T-helper 9 cell (primary cell): ENCODE measurements at places on chromosomes 2 and 18.

GRCh38 chr2:239114616-239115265 lies 266.9 kb downstream of the TWIST2 start:
- no peak for DNase-seq

DNA sequence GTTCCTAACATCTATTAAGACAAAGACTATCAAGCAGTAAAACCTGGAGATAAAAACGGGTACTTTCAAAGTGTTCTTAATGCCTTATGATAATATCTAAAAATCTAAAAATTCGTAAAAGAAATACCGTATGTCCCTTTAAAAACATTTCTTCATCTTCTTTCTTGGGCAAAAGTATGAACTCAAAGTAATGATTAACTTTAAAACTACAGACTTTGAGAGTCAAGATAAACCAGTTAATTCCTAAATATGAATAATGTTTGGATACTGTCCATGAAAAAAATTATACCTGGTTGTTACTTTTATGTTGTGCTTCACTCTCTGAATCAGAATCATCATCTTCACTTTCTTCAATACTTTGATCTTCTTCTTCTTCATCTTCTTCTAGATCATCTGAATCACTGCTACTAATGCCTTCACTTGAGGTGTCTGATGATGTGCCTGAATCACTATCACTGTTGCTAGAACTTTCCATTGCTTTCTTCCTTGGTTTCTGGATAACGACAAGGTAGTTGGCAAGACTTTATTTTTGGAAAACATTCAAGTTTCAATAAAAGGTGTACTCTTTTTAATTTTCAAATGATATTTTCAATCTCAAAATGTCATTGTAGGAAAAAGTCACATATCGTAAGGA lies 152.3 kb upstream of the WDSUB1 start:
- no peak for DNase-seq

- DNase-seq, result no peak
Measured at GRCh38 chr2:99032786-99033185, 96.8 kb upstream of the CRACDL start.

- no peak for DNase-seq
Measured at GRCh38 chr2:95346738-95347671, 49.9 kb downstream of the KCNIP3 start.

GRCh38 chr18:74550886-74551285 lies 16.6 kb downstream of the CNDP1 start:
- DNase-seq, result no peak

DNA sequence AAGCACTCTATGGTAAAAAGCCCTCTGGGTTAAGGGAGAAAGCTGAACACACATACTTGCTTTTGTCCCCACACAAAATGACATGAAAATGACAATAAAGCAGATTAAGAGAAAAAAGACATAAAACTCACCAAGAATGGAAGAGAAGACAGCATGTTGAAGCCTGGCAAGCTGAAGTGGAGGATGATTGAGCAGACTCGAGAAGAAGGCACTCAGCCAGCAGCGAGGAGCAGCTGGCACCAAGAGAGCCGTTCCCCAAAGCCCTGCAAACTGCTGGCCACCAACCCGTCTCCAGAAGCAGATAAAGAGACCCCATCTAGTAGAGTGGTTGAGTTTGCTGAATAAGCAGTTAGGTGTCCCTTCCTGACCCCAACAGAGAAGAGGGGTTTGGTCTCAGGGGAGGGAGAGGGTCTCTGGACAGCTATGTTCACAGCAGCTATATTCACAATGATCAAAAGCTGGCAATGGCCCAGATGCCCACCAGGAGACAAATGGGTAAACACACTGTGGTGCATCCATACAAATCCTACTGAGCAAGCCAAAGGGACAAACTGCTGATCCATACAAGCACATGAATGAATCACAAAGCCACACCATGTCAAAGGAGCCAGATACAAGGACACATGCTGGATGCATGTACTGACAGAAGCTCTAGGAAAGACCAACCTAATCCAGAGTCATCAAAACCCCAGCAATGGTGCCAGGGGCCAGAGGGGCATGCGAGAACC lies 36.9 kb downstream of the FAM168B start:
- no peak for DNase-seq

GRCh38 chr2:126482582-126483464 lies 173.1 kb upstream of the GYPC start:
- DNase-seq, result no peak

DNA sequence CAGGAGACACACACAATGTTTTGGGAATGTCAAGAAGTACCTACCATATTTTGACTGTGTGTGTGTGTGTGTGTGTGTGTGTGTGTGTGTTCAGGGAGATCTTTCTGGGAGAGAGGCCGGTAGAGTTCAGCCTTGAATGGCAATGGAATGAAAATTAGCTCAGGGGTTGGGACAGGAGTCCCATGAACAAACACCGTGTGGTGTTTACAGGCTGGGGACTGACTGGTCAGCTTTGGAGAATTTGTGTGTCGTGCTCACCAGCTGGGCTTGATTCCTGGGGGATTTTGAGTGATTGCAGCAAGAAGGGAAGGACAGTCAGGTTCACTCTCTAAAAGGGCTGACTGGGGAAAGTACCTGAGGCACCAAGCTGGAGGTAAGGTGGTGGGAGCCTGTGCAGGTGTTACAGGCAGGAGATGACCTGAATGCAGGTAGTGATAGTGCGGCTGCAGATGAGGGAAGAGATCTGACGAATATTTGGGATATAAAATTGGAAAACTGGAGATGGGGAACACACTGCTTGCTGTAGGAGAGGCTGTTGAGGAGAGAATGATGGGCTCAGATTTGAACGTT lies 2.5 kb upstream of the ADNP2 start:
- no peak for DNase-seq

- DNase-seq, result no peak
Measured at GRCh38 chr2:39583781-39584180, 81.9 kb upstream of the TMEM178A start.

DNA sequence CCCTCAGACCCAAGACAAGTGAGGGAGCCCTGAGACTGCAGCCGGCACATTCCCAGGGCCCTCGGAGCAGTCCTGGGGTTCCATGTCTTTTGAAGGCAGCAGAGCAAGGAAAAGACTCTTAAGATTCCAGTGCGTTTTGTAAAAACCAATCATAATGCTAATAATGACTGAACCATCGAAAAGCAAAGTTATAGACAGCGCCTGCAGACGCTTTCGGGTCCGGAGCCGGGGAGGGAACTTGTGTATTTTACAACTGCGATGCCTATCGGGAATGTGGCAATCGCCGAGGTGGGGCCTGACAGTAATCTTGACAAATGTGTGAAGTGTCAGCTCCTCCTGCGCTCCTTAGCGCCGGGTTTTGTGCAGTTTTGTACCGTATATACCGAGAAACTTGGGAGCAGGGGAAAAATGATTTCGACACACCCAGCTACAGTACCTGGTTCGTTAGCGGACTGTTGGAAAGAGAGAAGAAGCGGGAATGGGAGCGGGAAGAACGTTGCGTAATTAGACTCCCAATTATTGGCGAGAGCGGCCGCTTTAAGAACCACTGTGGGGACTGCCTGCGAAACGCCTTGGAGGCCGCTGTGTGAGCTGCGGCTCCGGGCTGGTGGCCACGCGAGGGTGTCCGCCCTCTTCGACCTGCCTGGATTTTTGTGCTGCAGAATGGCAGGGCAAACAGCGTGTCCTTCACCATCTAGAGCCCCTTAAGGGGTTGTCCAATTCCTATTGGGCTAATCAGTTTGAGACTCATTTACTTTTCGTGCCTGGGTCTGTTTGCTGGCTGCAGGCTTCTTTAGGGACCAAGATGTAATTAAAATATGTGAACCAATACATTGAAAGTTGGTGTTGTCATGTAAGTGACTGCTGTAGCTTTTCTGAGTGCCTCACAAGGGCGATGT lies 2.4 kb downstream of the EPAS1 start:
- DNase-seq, result no peak

DNA sequence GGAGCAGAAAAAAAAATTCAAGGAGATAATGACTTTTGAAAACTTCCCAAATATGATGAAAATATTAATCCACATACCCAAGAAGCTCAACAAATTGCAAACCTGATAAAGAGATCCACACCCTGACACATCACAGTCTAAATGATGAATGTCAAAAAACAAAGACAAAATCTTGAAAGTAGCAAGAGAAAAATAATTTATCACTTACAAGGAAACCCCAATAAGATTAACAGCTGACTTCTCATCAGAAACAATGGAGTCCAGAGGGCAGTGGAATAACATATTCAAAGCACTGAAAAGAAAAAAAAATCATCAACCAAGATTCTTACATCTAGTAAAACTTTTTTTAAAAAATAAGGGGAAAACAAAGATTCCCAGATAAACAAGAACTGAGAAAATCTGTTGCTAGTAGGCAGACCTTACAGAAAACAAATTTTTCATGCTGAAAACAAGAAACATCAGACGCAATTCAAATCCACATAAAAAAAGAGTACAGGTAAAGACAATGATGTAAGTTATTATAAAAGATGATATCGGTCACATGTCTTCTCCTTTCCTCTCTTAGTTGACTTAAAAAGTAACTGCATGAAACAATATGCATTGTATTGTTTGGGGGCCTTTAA lies 21.3 kb downstream of the SLC66A2 start:
- DNase-seq, result no peak

DNA sequence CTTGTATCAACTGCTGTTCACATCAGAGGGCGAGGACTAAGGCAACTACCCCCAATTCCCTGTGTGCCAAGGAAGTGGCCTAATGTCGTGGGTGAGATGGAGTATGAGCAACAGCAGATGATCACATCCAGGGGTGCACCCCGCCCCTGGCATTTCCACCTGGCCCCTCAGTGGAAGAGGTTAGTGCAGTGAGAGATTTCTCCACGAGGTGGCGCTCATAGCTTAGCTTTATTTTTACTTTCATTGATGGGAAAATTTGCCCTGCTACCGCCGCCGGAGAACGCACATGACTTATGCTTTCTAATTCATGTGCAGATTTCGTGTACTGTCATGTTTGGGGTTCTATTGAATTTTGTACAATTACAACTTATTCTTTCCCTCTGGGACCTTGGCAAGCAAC lies 470.6 kb upstream of the MEX3C start:
- no peak for DNase-seq

GRCh38 chr2:233929352-233930022 lies 12.3 kb downstream of the TRPM8 start:
- no peak for DNase-seq

DNA sequence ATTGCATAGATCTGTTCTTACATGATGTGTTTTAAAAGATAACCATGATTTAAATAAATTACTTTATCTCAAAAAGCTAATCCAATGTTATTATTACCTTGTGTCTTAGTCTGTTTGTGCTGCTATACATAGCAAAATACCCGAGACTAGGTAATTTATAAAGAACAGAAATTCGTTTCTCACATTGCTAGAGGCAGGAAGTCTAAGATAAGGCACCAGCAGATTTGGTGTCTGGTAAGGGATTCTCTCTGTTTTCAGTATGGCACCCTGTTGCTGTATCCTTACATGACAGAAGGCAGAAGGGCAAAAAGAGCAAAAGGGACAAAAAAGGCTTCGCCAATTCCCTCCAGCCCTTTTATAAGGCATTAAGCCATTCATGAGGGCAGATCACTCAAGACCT lies 533.9 kb downstream of the PARD3B start:
- no peak for DNase-seq

DNA sequence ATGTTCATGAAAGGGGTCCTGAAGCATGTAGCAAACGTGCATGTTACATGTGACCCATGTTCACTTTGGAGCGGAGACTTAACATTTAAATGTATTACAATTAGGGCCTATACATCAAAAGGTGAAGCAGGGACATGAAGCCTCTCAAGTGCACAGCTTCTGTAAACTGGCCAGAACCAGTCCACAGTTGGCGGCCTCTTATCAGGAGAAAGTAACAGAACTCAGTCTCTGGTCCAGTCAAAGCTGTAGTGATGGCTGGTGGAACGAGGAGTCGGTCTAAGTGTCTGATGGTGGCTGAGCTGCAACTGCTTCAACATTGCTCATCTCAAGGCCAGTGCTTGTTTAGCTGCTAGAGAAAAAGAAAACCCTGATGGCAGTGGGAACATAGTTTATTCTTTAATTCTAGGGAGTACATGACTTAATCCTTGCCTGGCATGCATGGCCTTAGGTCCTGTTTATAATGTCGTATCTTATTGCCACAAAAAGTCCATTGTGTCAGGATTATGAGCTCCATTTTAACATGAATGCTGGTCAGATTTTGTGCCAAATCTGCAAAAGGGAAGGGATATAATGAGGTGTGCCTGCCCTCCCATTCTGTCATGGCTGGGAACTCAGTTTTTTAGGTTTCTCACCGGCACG lies 22.2 kb upstream of the YES1 start:
- no peak for DNase-seq

DNA sequence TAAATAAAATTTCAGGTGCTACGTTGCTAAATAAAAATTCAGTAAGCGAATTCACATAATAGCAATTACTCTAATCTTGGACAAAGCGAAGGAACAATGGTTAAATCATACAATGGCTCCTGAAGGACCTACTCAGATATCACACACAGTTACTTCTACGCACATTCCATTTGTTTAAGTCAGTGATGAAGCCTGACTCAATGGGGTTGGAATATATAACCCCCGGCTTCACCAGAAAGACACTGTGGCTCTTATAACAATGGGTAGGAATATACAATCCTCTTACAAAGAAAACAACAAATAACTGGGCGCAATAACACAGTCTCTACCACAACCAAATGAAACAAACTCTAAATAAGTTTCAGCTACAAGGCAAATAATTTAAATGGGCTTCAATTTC lies 349.5 kb downstream of the IRS1 start:
- DNase-seq, result no peak

- no peak for DNase-seq
Measured at GRCh38 chr2:176560296-176560695, 291.1 kb downstream of the MTX2 start.

DNA sequence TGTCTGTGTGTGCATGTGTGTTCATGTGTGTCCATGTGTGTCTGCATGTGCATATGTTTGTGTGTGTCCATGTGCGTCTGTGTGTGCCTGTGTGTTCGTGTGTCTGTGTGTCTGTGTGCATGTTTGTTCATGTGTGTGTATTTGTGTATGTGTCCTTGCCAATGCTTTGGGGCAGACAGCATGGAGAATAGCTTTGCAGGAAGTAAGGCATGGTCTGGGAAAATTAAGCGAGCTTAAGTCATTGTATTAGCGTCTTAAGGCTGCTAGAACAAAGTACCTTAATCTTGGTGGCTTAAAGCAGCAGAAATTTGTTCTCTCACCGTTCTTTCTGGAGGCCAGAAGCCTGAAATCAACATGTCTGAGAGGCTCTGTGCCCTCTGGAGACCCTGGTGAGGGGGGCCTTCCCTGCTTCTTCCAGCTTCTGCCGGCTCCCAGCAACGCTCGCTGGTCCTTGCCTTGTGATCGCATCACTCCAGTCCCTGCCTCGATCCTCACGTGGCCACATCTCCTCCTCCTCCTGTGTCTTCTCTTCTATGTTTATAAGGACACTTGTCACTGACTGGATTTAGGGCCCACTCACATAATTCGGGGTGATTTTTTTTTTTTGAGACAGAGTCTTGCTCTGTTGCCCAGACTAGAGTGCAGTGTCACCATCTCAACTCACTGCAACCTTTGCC lies 3.8 kb downstream of the NEU2 start:
- DNase-seq, result no peak

GRCh38 chr18:63297687-63298399 lies 21.7 kb downstream of the BCL2 start:
- no peak for DNase-seq

GRCh38 chr2:107776362-107776761 lies 50.3 kb upstream of the RGPD4 start:
- DNase-seq, result no peak

- DNase-seq, result no peak
Measured at GRCh38 chr2:151908204-151908882, 80.1 kb upstream of the ARL5A start.
